ENCODE measurements at places on chromosomes 4 and X.

- no peak for DNase-seq
Measured at GRCh38 chr4:53039741-53040458, 177.8 kb downstream of the RASL11B start.

DNA sequence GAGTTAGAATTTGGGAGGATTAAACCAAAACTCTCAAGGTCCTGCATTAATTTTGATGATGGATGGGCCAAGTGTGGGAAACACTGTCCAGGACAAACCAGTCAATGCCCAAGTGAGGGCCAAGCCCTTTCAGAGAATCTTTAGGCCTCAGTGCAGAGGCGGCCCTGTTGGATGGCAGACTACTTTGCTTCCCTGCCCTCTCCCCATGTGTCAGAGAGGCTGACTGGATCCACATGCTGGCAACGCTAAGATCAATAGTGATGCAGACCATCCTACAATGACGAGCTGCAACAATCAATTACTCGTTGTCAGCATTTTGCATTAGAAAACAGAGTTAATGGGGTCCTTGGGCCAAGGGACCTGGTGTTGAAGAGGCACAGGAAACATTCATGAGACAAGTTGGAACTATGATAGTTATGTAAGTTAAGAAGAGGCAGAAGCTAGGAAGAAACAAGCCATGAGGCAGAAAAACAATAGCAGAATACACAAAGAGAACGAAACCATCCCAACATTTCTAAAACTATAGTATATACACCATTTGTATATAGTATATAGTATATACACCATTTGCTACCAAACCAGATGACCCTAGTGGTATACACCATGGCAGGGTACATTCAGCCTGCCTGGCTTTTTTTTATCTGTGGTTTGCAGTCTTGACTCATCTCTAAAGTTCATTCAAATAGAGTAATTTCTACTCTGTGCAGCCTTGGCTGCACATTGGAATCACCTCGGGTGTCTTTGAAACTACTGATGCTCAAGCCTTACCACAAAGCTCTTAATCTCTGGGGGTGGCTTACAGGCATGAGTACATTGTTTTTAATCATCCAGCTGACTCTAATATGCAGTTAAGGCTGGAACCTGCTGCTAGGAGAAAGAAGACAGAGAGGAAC is 147.7 kb upstream of the GYPA start:
- no peak for DNase-seq

- DNase-seq, result no peak
Measured at GRCh38 chrX:17674601-17675000, 62.7 kb upstream of the SCML1 start.

DNA sequence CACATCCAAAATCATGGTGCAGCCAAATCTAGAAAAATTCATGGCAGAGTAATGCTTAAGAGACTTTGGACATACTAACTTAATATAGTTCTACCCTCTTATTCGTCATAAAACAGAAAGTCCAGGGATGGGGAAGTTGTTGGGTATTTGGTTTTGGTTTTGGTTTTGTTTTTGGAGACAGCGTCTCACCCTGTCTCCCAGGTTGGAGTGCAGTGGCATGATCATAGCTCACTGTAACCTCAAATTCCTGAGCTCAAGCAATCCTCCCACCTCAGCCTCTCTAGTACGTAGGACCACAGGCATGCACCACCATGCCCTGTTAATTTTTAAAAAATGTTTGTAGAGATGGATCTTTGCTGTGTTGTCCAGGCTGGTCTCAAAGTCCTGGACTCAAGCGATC is 271.8 kb upstream of the TENM3 start:
- no peak for DNase-seq

DNA sequence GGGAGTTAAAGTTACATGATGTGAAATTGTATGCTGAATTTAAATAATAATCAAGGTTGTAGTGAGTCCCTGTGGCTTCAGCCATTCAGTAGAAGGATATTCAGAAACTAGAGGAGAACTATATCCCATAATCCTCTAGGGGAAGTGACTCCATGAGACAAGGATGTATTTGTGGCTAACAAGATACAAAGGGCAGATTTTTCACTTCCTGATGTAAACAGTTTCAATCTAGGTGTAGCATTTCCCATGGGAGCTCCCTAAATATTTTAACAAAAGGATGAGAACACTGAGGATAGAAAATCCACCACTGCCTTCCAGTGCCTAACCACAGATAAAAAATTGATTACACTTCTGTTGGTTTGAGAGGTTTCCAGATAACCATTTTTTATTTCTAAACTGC is 435.4 kb upstream of the TENM3 start:
- DNase-seq, result no peak

DNA sequence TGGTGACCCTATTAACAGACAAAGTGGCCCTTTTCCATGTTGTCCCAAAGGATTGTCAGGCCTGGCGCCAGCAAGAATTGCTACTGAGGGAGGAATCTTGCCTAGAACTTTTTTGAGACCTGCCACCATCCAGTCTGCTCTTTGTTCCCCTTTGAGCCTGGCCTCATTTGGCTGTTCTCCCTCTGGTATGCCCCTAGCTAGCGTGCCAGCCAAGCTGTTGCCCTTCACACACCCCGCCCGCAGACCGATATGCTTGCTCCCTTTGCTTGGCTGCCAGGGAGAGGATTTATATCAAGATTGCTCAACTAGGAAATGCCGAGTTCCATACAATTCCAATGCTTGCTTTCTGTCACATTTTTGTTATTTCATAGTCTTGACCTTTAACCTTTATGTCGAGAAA is 24.4 kb downstream of the IGSF1 start:
- DNase-seq, result no peak

- no peak for DNase-seq
Measured at GRCh38 chr4:2387218-2387617, 31.2 kb downstream of the ZFYVE28 start.

GRCh38 chrX:132532097-132532496 is 43.3 kb upstream of the MBNL3 start:
- no peak for DNase-seq

GRCh38 chr4:183080372-183081115 is 18.5 kb upstream of the WWC2 start:
- DNase-seq, result no peak

- DNase-seq, result no peak
Measured at GRCh38 chrX:40199704-40200103, 101.9 kb upstream of the BCOR start.
